ENCODE measurements at places on chromosomes 6 and 20.

- DNase-seq, result no peak
Observed at GRCh38 chr20:57153238-57153905, 113.1 kb downstream of the BMP7 start.

GRCh38 chr6:94065707-94066337, 646.5 kb upstream of the EPHA7 start:
- no peak for DNase-seq

- DNase-seq, result no peak
Observed at GRCh38 chr6:10720265-10720959, 2.5 kb upstream of the TMEM14C start.

DNA sequence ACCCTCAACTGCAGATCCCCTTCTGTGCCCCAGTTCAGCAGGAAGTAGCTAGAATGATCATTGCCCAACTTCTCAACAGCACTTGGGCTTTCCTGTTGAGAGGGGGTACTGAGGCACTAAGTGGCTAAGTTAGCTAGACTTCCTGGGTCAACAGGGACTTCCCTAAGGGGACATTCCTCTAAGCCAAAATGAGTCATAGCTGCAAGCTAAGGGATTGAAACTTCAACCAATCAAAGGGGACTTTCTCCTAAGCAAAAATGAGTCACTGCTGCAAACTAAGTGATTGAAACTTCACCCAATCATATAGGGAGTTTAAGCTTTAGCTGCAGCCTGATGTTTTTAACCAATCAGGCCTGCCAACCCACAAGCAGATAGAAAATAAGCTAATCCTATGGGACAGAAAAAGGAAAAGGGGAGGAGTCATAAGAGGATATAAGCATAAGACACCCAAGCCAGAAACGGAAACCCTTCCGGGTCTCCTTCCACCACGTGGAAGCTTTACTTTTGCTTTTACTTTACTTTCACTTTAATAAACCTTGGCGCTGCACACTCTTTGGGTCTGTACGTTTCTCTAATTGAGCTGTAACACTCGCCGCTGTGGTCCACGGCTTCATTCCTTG, 659.0 kb upstream of the HS3ST5 start:
- no peak for DNase-seq

DNA sequence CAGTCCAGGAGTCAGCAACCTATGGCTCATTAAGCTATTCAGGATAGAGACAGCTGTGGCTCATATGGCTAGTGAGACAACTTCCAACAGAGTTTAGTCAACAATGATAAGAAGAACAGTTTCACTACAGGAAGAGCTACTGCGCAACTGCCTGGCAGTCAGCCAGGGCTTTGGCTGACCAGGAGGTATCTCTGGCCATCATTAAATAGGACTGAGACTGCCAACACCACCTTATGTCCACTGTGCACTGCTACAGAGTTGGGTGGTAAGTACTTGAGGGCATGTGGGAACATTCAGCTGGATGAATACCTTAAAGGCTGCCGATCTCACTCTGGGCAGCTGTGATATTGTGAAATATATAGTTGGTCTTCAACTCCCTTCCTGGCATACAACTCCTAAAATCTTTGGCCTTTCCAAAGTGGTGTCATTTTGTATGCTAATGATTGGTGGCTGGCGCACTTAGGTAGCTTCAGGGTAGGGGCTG, 52.2 kb upstream of the FAM83C start:
- DNase-seq, result no peak

- peak; percentile 48 for DNase-seq
Observed at GRCh38 chr20:32344835-32345506, 13.2 kb upstream of the ASXL1 start.

- peak; percentile 69 for DNase-seq
Observed at GRCh38 chr20:63553933-63554290, at the start of gene FNDC11. TSS of gene FNDC11 (plus strand) at chr20:63554159. CDS start at chr20:63555664, 1,505 bp downstream.

GRCh38 chr6:2770171-2770570, 5.0 kb downstream of the WRNIP1 start:
- DNase-seq, result no peak

DNA sequence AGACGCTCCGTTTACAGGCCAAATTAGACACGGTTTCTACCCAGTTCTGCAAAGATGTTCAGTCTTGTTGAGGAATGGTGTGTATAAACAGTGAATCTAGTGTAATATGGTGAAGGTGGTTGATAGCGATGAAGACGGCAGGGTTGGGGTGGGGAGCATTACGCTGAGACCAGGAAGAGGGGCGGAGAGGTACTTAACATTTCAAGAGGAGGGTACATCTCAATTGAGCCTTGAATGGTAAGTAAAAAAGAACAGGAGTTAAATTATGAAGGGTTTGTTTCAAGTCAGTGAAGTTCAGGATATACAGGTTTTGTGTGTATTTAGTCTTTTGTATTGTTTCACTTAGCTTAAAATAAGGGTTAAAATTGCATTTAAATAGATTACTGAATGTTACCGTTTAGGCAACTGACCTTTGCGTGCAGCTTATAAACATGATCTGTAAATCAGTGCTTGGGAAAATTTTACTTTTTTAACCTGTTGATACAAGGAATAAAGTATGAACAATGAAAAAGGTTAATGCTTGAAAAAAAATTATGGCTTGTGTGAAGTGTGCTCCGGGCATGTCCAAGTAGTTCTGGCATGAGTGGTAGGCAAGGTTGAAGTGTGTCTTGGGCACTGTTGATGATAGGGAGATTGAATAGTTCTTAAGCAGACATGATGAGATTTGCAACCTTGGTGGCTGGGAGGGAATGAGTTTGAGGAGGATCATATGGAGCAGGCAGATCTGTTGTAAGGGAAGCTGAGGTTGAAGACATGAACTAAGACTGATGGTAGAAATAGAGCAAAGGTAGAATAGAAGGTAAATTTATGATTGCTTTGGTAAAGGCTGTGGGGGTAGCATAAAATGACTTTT, 842 bp downstream of the POLR1C start:
- DNase-seq, result no peak

DNA sequence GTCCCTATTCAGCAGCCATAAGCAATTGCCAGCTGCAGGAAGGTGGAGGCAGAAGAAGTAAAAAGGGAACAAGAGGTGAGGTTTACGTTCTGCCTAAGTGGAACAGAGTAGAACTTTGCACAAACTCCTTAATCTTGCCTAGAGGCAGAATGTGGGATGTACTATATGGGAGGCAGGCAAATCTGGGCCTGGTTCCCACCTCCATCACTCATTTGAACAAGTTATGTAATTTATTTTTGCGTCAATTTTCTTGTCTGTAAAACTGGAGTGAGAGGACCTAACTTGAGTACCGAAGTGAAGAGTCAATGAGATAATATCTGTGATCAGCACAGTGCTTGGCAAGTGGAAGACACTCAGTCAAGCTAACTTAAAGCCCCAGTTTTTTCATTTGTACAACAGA, 2.0 kb upstream of the TPBG start:
- no peak for DNase-seq

All from H9 (cell line).